Thymus (tissue), 14 donors: ENCODE measurements at places on chromosomes 4 and X. TPM values are rescaled to one million over a fixed set of nuclear protein-coding genes. Genes with fewer than 3 reads are reported as not detected.
A peak's percentile ranks its signal among the peaks of the same experiment; 100 is the strongest.

DNA sequence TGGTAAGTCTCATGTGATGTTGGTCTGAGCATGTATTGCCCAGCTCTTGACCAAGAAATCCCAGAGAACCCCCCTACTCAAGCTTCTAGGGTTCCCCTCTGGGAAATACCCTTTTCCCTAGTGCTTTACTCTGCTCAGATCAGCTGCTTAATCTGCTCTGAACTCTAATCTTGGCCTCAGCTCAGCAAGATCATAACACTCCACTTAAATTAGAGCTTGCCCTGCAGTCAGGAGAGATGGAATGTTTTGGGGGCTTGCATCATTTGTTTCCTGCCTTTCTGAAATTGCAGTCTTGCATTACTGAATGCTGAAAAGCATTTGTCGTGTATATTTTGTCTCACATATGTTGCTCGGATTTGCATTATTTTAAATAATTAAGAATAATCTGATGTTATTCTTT is 1153.6 kb downstream of the FSTL5 start:
- DNase-seq: no peak

GRCh38 chrX:34734383-34734782 is 77.3 kb upstream of the TMEM47 start:
- DNase-seq: no peak

DNA sequence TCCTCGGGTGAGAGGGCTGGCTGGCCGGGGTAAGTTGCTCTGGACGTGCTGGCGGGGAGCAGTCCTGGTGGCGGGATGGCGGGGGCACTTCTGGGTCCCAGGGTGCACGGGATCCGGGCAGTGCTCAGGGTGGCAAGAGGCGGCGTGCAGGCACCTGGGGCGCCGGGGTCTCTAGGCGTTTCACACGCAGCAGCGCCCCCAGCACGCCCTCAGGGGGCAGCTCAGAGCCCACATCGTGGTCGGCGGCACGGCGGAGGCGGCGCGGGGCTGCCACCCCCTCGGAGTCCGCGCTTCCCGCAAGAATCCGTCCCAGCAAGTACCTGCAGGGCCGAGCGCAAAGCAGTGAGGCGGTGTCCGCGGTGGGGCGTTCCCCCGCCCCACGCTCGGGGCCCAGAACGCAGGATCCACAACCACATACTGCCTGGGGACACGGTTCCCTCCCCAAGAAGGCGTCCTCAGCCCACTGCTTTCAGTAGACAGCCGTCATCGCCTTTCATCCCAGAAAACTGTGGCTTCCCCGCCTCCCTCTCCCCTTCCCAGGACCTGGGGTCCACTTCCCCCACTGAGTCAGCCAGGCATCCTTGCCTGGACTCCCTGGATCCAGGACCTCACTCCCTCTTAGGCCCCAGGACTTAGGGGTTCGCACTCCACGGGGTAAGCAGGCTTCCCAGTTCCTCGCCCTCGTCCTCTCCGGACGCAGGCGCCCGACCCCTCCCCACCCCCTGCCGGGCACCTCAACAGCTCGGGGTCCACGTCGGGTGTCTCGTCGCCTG is 4.1 kb downstream of the PCSK1N start:
- no peak for DNase-seq

DNA sequence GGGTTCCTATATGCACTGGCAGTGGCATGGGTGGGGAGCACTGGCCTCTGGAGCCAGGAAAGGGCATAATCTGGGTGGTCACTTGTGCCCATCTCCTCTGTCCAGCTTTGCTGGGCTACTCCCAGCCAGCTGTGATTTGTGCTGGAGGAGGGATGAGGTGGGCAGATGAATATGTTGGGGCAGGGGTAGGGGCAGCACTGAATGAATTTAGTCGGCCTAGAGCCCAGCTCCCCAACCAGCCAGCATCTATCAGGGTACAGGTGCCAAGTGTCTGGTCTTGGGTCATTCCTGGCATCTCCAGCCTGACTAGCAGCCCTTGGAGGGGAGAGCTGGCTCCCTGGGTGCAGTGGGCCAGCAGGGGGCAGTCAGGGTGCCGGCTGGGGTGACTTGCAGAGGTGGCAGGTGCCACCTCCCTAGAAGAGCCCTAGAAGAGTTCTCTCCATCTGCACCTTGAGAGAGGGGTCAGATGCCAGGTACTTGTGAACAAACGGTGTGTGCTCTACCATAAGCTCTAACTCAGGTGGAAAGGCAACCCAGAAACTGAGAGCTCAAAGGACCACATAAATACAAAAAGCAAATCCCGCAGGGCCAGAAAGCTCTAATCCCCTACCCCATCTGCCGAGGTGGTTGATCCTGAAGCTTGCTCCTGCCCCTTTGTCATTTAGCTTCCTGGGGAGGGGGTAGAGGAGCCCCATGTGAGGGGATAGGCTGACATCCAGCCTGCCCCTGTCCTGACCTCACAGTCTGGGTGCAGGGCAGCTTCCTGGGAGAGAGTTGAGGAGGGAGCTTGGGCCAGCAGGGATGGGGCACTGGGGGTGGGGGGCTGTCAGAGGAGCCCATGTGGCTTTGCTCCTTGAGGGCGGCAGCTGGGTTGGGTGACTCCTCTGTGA is 2.2 kb downstream of the SORCS2 start:
- DNase-seq: no peak

DNA sequence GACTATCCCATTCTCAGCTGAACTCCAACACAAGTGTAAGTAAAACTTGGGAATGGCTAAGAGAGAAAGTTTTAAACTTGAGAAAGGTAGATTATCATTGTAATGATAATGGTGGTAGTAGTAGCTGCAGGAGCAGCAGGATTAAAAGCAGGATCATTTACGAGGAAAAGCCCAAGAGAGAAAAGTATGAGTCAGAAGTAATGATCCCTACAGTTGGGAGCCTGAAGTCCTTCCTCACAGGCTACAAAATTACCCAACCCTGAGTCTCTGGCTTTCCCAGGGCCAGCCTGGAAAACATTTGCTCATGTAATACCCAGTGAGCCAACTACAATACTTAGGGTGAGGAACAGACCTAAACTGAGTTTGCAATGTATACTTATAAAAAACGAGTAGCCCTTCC is 4.4 kb upstream of the PRDM8 start:
- DNase-seq: no peak

GRCh38 chrX:41478381-41478911 is 31.3 kb downstream of the NYX start:
- DNase-seq: no peak

DNA sequence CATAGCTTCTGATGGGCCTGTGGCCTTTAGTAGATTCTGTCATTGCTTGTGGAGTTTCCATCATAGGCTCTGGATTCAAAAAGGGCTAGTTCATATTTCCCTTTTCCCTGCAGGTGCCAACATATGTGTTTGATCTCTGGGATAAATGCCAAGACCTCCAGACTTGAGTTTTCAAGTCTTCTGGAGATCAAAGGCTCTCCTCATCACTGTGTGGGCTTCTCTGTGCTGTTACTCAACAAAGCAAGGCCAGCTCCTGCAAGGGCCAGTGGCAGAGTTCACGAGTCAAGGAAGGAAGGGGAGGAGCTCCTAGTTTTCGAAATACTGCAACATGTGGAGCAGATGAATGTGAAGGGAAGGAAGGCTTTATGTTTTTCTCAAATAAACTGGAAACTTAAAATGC is 62.7 kb upstream of the SCML1 start:
- no peak for DNase-seq

DNA sequence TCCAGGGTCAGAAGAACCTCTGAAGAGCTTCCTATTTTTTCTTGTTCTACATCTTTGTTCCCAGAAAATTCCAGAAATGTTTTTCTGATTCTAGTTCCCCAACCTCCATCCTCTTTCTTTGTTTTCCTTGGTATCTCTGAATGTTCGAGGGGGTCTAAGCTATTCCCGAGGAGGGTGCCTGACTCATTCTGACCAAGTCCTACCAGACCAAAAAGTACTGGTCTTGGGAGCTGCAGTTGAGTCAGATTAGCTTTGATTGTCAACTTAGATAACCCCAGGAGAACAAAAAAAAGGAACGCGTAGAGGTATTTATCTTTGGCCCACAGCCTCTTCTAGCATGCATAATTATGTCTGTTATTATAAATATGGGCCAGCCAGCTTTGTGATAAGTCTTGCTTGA is 12.1 kb upstream of the TENM3 start:
- no peak for DNase-seq

GRCh38 chr4:29002151-29002550 is 1718.0 kb upstream of the PCDH7 start:
- DNase-seq: no peak

DNA sequence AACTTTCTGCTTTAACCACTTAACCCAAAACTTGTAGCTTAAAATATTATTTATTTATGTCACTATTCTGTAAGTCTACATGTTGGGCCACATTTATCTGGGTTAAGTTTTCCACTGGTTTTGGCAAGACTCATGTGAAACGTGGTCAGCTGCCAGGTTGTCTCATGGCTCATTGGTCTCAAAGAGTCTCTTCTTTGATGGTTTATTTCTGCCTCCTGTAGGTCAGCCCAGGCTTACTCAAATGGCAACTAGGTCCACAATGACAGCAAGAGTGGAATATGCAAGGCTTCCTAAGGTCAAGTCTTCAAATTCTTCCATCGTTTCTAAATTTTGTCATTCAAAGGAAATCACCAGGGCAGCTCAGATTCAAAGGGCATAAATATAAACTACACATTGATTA is 828.7 kb downstream of the PCDH7 start:
- no peak for DNase-seq

- no peak for DNase-seq
These were observed 2.4 kb downstream of the CXCR3 start for GRCh38 chrX:71615954-71616353.

DNA sequence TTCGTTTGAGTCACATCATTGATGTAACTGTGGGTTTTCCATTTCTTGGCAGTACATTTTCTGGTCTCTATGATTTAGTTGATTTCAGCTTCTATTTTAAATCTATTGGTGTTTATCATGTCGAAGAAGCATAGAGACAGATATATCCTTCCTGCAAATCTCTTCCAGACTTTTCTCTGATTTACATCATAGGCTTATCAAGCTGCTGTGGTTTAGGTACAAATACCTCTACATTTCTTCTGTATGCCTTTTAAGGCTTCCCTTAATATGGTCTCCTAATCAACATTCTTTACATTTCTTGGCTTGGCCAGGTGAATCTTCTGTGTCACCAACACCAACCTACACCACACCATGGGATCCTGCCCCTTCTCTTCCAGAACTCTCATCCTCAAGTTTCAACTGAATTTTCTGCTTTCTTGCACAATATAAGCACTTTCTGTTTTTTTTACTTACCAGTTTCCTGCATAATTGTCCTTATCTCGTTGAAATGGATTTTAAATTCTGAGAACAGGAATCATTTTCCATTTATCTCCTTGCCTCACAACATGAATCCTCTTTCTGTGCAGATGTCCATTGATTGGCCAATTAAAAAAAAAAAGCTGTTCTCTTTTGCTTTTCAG is 626.9 kb downstream of the ANKRD50 start:
- no peak for DNase-seq

- DNase-seq: no peak
These were observed 42.1 kb downstream of the TEX13B start for GRCh38 chrX:107940095-107940494.

DNA sequence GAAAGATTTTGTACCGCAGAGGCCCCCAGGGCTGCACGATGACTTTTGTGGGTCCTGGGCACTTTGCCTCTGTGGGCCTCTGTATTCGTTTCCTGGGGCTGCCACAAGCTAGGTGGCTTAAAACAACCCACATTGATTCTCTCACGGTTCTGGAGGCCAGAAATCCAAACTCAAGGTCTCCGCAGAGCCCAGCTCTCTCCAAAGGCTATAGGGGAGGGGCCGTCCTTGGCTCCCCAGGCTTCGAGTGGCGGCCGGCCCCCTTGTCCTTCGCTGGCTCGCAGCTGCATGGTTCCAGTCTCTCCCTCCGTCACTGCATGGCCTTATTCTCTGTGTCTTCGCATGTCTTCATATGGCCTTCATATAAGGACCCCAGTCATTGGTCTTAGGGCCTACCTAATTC is 241.2 kb downstream of the EVC2 start:
- DNase-seq: no peak

DNA sequence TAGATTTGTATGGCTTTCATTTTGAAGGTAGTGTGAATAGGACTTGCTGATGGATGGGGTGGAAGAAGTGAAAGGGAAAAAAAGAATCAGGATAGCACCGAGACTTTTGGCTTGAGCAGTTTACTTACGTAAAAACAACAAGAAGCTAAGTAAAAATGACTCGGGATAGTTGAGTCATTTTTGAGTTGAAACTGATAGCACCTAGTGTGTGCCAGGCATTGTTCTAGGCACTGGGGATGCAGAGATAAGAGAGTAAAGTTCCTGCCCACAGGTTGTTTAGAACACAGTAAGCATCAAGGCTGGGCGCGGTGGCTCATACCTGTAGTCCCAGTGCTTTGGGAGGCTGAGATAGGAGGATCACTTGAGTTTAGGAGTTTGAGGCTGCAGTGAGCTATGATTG is 34.7 kb downstream of the ADD1 start:
- DNase-seq: no peak

DNA sequence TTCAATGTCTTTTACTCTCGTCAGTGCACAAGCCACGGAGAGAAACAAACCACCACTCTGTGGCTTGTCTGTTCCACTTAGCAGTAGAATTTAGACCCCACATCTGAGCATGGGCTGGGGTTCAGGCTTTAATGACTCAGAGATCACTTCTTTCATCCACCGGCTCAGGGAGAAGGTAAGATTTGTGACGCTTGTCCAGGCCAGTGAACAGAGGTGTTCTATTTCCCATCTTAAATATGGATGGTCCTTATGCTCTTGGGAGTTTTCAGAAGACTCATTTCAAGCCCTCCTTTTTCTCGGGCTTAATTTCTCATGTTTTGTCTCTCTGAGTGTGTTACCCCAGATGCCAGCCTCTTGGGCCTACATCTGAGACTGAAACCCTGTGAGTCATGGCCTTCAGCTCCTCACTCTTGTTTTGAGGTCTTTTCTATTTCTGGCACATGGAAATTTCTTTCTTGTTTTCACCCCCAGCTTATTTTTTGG is 127.4 kb upstream of the SFRP2 start:
- DNase-seq: peak; percentile 9

DNA sequence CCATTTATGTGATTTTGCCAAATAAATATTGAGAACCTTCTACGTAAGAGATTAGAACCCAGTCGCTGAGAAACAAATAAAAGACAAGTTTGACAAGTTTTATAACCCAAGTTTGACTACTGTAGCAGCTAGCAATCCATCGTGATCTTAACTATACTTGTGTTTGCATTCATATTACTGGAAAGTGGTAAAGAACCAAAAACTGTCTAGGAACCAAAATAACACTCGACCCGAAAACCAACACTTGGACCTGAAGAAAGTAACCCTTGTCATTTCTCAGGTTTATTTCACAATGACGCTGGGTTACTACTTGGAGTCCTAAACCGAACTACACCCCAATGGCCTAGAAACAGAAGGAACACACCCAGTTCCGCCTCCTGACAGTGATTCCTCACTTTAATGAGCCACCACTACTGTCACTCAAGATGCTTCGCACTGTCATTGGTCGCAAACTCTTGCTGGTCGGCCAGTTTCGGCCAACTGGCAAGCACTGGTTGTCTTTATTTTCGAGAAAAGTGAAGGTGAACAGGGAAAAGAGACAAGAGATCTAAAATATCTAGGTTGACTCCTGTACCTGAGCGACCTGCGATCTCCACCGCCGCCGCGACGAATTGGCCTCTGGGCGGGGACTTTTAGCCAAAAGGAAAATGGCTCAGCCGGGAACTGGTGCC is 496 bp downstream of the FBXO8 start:
- DNase-seq: peak; percentile 86

The FAM50A gene
- 112 TPM for polyA plus RNA-seq

The TRIM60 gene
- polyA plus RNA-seq: not detected

The POU3F4 gene
- not detected for polyA plus RNA-seq

The MAGED4 gene
- 6.0 TPM for polyA plus RNA-seq

The NR0B1 gene
- 0.16 TPM for polyA plus RNA-seq

The APBB2 gene
- polyA plus RNA-seq: 10.0 TPM

The MAGEA2 gene
- polyA plus RNA-seq: 0.02 TPM
